ENCODE measurements at places on chromosomes 5 and 9. TPM values are rescaled to one million over a fixed set of nuclear protein-coding genes. Genes with fewer than 3 reads are reported as not detected.

ACOT12 gene
- not detected for total RNA-seq

GNAQ gene
- total RNA-seq: 20.0 TPM

MYMK gene
- not detected for total RNA-seq

ELOVL7 gene
- 12.1 TPM for total RNA-seq

Measured in A549 treated with Hydrocortisone at 1 μM for 4 hours (cell line).